ENCODE measurements at places on chromosomes 4 and X. TPM values are rescaled to one million over a fixed set of nuclear protein-coding genes. Genes with fewer than 3 reads are reported as not detected.

DNA sequence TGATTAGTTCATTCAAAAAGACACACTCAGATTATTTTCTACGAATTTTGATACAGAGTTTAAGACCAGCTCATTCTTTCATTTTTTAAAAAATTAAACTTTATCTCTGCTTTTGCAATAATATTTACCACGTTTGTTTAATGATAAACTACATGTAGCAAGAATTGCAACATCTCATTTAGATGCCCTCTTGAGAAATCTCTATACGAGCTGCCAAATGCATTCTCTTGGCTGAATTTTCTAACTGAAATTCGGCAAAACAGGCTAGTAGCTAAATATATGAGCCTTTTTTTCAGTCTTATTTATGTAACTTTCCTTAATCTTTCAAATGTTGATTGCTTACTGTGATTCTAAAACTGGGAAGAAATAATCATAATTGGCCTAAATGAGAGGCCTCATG is 2.1 kb upstream of the GC start:
- no peak for DNase-seq

DNA sequence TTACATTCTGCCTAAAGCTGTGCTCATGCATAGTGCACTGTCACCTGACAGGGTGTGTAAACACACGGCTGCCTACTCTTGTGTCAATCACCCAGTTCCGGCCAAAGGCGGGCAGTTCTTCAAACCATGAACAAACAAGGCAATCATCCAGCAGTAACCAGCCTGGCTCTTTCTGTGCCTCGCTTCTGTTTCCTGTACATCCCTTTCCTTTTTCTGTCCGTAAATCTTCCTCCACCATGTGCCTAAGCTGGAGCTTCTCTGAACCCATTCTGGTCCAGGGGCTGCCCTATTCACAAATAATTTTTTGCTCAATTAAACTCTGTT is 60.8 kb upstream of the CBR4 start:
- DNase-seq = no peak

GRCh38 chrX:11837437-11837836 is 79.4 kb downstream of the MSL3 start:
- DNase-seq = no peak

The GYPB gene
- not detected for polyA plus RNA-seq

The MAGED4 gene
- 107 TPM for polyA plus RNA-seq

DNA sequence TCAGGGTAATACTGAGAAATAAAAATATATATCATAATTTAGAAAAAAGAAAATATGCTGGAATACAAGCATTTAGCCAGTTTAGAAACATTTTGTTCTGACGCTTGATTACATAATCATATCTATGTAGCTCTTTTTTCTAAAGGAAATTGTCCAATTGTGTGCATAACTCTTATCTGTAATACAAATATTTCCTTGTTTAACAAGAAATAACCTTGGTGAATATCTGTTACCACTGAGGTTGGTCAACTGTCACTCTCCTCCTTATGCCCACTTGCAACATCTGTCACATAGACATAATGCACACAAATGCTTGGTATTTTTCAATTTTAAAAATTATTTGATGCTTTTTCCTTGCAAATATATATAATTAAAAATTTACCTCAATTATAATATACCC is 609.7 kb downstream of the TLL1 start:
- DNase-seq = no peak

The CCKAR gene
- polyA plus RNA-seq = 0.19 TPM

GRCh38 chrX:68846536-68846935 is 17.7 kb downstream of the EFNB1 start:
- no peak for DNase-seq

The RTL3 gene
- polyA plus RNA-seq = not detected

The PPP2R2C gene
- 48.1 TPM for polyA plus RNA-seq

DNA sequence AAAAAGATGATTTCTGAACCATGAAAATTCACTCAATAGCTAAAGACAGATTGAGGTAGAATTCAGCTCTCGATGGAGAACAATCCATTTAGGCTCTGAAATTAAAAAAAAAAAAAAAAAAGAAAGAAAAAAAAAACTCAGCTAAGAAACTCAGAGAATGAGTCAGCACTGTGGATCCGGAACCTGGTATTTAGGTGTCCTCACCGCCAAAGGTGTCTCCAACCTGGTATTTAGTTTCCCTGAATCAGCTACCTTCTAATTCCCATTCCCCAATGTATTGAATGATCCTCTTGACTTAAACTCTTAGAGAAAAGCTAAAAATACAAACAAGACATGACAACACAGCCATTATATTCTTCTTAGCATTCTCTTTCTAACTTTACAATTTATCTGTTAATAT is 150.3 kb upstream of the RASGEF1B start:
- no peak for DNase-seq

DNA sequence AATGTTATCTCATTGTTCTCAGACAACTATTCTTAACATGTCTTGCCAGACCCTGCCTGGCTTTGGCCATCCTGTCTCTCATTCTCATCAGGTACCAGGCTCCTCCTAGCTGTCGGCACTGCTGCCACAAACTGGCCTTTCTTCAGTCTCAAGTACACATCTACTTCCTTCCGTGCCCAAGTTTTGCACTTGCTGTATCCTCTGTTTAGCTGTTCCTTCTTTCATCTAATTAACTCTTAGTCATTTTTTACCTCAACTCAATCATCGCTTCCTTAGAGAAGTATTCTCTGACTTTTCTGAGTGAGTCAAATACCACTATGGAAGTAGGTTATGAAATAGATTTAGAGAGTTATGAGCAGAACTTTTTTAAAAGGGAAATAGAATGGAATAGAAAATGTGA is 19.7 kb downstream of the CXCL3 start:
- DNase-seq = no peak

The AR gene
- polyA plus RNA-seq = 0.51 TPM

All from brain (organoid and tissue), 16 donors.